ENCODE measurements at places on chromosomes 4 and X.

DNA sequence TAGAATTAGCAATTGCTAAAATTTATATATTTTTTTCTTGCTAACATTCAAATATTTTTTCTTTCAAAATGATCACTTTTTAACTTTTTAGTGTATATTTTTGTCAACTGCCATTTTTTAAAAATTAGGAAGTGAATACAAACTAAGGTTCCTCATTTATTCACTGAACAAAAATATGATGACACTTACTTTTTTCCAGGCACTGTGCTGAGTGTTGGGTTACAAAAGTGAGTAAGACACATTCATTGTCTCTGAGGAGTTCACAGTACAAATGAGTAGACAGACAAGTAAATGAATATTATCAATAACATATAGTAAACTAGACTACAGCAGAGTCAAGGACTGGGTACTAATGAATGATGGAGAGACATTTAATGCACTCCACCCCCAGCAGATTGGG lies 543.5 kb downstream of the PDHA2 start:
- no peak for DNase-seq

GRCh38 chr4:98746936-98747335 lies 88.5 kb upstream of the TSPAN5 start:
- DNase-seq: no peak

DNA sequence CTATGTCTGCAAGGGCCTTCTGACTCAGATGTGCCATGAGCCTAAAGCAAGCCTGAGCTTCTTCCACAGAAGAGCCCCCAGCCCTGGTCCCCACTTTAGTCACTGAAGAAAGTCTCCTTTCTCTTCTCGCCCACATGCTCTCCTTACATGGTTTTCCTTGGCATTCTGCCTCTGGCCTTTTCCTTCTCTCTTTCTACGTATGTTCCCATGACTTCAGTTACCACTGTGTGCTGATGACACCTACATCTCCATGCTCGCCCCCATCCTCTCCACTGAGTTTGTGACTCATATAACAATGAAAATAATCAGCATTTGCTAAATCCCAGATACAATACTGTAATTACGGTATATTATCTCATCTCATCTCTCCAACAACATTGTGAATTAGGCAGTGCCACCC lies 149.3 kb downstream of the AMMECR1 start:
- no peak for DNase-seq

- no peak for DNase-seq
Measured at GRCh38 chr4:179095585-179096221, 1653.5 kb upstream of the AGA start.

DNA sequence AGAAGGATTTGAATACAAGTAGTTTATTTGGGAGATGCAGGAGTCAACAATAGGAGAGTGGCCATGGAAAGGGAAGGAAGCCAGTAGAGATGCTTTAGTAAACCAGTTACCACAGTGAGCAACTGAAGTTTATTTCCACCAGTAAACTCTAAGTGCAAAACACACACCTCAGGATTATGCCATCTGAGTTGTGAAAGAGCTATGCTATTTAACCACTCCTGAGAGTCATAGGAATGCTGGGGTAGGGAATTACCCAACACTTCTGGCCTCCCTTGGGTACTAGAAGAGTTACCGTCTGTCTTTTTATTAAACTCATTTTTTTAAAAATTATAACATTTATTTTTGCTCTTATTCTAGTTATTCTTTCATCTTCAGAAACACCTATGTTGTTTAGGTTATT lies 834.6 kb upstream of the AMOT start:
- DNase-seq: no peak

DNA sequence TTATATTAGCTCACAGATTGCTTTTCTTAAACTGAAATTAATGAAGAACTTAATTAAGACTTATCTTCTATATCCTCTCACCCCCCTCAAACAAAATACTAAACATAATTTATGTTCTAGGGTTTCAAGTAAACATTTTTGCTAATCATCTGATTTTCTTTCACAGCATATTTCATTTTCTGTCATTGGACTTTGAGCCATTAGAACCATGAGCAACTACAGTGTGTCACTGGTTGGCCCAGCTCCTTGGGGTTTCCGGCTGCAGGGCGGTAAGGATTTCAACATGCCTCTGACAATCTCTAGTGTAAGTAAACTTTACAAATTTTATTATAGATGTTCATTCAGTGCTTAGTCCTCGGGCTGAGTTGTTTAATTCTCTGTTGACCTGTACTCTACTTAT lies 3.3 kb downstream of the PDLIM5 start:
- DNase-seq: no peak

- no peak for DNase-seq
Measured at GRCh38 chr4:82436130-82436529, 5.7 kb downstream of the ENOPH1 start.

DNA sequence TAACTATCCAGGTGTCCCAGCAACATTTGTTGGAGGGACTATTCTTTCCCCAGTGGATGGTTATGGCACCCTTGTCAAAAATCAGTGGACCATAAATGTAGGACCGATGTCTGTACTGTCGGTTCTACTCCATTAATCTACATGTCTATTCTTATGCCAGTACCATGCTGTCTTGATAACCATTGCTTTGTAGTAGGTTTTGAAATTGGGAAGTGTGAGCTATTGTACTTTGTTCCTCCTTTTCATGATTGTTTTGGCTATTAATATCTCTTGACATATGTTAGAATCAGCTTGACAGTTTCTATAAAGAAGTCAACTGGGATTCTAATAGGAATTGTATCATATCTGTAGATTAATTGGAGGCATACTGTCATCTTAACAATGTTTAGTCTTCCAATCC lies 112.7 kb downstream of the HNRNPD start:
- DNase-seq: no peak

GRCh38 chr4:94766856-94767255 lies 9.1 kb downstream of the BMPR1B start:
- DNase-seq: no peak

GRCh38 chr4:113243312-113243711 lies 193.9 kb downstream of the ANK2 start:
- no peak for DNase-seq

DNA sequence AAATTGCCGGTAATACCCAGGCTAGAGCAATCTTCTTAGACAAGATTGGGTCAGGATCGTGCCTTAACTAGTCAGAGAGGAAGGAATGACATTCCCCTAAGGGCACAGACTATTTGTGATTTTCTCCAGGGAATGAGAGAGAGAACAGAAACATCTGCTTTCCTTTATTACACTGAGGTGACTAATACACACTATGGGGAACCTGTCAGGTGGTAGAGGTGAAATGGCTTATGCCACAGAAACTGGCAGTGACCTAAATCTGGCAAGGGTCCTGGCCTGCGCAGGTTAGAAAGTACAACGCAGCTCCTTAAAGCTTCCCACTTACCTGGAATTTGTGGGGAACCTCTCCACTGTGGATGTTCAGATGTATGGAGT lies 16.6 kb upstream of the HPGD start:
- no peak for DNase-seq

DNA sequence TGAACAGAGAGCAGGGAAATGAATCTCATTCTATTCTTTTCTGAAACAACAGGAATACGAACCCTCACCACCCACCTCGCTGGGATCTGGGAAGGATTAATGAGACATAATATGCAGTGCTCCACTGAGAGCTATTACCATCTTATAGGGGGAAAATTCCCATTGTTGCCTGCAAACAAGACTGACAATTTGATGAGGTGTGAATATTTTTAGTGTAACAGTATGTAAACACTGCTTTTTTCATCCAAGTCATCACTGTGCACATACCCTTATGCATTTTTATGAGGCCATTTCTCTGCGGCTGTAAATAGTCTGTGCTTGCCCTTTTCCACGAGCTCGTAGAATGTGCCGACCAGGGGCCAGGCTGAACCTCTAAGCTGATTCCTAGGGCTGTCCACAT lies 285.6 kb upstream of the CPEB2 start:
- DNase-seq: no peak

- DNase-seq: no peak
Measured at GRCh38 chrX:11665168-11666111, at the start of gene ARHGAP6. Gene ARHGAP6, minus strand, starts transcription at chrX:11665920. Its CDS starts 1,092 bp downstream, at chrX:11664828.

DNA sequence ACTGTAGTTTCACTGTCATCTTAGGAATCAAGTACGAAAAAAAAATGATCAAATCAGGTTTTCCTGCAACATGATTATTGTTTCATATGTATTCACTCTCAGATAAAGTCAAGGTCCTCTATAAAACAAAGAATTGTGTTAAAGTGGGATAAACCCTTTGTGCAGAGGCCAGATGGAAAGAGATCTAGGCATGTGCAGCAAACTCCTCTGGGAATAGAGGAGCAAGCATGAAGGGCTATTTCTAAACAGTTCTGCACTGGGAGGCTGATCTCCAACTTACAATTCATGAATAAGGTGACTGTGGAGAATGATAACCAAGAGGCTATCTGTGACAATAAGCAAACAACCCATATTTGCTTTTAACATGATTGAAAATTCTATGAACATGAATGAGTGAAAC lies 2.4 kb upstream of the WDFY3 start:
- DNase-seq: no peak

DNA sequence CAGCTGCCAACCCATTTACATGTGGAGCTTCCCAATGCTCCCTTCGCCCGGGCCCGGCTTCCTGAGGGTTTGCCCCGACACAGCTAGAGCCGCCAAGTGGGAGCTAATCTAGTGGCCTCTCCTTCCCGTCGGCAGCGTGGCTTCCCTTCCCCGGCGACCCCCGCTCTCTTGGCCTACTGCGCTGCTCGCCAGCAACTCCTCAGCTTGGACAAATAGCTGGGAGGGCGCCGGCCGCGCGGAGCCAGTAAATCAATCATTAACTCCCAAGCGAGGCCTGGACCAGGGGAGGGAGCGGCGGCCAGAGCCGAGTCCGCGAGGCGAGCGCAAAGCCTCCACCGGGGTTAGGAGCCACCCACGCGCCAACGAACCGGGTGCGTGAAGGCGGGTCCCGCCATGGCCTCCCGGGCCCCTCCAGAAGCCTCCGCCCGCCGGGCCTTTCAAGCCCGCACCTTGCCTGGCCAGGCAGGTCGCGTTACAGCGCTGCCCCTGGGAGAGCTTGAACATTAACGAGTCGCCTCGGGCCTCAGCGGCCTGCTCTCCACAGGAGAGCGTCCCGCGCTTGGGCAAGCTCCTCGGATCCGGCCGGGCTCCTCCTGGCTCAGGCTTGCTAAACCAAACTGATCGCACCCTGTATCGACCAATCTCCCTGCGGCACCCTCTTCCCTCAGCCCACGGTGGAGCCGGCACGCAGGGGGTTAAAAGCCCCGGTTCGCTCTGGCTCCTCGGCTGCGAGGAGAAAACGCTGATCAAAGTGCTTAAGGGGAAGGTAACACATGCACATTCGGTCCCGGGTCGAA lies 10.6 kb upstream of the BCOR start:
- peak; percentile 21 for DNase-seq

DNA sequence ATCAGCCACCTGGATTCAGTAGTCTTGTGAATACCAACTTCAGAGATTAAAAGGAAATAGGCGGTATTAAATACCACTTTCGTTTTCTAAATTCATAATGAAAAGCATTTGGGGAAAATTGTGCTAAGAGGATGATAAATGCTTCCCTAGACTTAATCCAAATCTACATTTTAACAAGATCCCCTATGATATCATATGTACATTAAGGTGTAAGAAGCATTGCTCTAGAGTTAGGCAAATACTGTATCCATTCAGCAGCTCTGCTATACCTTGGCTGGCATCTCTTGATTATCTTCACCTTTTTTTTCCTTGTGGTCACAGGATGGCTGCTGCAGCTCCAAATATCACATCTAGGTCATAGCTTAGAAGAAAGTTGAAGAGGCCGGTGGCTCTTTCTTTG lies 40.6 kb upstream of the PHEX start:
- no peak for DNase-seq

GRCh38 chr4:1328267-1329155 lies 18.5 kb upstream of the UVSSA start:
- no peak for DNase-seq

- no peak for DNase-seq
Measured at GRCh38 chrX:39725928-39726619, 371.7 kb downstream of the BCOR start.

DNA sequence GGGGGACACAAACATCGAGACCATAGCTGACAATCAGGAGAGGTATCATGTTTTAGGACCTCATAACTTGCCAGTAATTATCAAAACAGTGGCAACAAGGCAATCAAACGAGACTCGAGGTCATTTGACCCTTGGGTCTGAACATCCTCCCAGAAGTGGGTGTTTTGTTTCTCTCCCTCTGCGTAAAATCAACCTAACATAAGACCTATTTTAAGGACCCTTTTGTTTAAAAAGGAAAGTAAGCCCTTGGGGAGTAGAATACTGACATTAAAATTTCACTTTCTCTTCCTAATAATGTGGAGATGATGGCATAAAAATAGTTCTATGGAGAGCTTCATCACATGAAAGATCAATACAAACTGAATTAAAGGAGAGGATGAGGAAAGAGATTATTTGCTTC lies 106.2 kb upstream of the PUDP start:
- DNase-seq: no peak

GRCh38 chrX:78595901-78596502 lies 63.1 kb downstream of the RTL3 start:
- no peak for DNase-seq

- DNase-seq: no peak
Measured at GRCh38 chr4:174972911-174973310, 54.8 kb downstream of the ADAM29 start.

DNA sequence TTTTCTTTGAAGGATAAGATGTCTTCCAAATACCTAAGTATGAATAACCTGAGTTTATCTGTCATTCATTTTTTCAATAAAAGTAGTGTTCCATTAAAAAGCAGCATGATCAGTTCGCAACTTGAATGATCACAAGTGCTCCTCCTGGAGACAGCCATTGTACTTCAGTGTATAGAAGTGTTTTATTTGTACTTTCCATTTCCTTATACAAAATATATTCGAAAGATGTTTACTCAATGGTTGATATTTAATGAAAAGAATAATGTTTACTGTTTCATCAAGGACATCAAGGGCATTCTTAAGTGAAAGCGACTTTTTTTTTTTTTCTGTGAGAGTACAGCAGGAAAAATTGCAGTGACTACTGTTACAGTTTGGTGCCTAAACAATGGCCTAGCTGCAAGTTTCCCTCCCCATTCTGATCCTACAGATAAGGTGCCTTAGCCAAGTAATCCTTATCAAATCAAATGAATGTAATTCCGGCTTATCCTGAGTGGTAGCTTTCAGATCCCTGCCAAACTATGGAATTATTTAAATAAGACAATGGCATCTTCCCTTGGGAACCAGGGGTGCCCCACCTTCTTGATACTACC lies 69.0 kb upstream of the IL15 start:
- DNase-seq: no peak

- DNase-seq: no peak
Measured at GRCh38 chr4:162075726-162076125, 88.1 kb downstream of the FSTL5 start.

Measured in cerebellum (tissue), 4 donors.